ENCODE measurements at places on chromosomes 7 and 10. TPM values are rescaled to one million over a fixed set of nuclear protein-coding genes. Genes with fewer than 3 reads are reported as not detected.

Gene ST8SIA6
- total RNA-seq, result 2.6 TPM

Gene WNT8B
- total RNA-seq, result not detected

Gene CREB5
- total RNA-seq, result 15.4 TPM

Gene AQP1
- 420 TPM for total RNA-seq

Gene PRKCQ
- total RNA-seq, result 0.70 TPM

Gene SND1
- 86.6 TPM for total RNA-seq

Gene PIP
- total RNA-seq, result not detected

Gene LRRC4
- 5.0 TPM for total RNA-seq

Gene CPA2
- 1.1 TPM for total RNA-seq

Gene TMEM176B
- 88.5 TPM for total RNA-seq

Gene MUC12
- 0.02 TPM for total RNA-seq

Gene PRLHR
- total RNA-seq, result not detected

Gene OR6V1
- not detected for total RNA-seq

Gene SPDYE3
- not detected for total RNA-seq

Gene OPN4
- total RNA-seq, result 0.28 TPM

Gene CPED1
- 24.1 TPM for total RNA-seq

Gene UNCX
- total RNA-seq, result not detected

Gene KAZALD1
- total RNA-seq, result 11.1 TPM

Gene NPY
- not detected for total RNA-seq

Gene CLRN3
- total RNA-seq, result not detected

Gene KCNIP2
- 402 TPM for total RNA-seq

Gene EGFR
- 8.7 TPM for total RNA-seq

Measured in heart left ventricle (tissue), 16 donors.